ENCODE measurements at places on chromosomes 6 and 20.

DNA sequence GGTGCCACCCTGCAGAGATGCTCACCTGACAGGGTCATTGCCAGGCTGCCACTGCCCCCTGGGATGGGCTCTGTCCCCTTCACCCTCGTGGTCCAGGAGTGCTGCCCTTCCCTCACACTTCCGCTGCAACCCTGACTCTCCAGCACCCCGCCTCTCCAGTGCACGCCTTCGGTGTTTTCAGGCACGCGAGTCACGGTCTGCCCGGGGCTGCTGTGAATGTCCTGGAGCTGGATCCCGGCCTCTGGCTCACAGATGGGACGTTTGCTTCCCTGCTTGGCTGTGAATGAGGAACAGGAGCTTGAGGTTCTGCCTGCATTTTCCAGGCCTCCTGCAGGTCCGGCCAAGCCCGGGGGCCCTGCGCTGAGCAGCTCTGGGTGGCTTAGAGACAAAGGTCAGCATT, 343.4 kb downstream of the SMOC2 start:
- DNase-seq = no peak

DNA sequence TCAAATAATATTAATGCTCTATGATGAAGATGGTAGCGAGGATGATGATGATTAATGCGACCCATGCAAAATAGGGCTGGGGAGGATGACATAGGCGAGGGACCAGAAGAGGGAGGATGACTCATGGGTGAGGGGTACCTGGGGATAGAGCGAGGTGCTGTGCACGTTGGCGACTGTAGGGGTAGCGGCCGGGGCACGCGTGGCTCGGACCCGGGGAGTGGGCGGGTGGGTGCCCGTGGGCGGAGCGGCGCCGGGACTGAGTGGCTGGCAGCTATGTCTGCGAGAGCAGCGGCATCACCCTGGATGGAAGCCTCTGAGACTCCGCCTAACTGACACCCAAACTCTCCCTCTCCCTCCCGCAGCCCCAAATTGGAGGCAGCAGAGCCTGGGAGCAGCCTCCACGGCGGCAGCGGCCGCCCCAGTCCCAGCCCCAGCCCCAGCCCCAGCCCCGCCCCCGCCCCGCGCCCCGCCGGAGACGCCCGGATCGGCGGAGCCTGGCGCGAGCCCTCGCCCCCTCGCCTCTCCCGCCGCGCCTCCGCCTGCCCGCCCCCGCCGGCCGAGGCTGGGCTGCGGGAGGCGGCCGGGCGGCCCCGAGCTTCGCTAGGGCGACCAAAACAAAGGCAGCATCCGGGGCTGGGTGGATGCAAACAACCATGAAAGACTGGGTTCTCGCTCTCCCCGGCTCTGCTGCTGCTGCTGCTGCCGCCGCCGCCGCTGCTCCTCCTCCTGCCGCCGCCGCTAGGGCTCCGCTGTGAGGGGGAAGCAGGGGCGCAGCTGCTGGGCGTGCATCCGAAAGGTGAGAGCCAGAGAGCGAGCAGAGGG, at the start of gene RIMS1:
Gene RIMS1, plus strand, starts transcription at position 367 of the 822 bp plus-strand sequence. CDS start 474 bp downstream, outside the sequence.
- no peak for DNase-seq

DNA sequence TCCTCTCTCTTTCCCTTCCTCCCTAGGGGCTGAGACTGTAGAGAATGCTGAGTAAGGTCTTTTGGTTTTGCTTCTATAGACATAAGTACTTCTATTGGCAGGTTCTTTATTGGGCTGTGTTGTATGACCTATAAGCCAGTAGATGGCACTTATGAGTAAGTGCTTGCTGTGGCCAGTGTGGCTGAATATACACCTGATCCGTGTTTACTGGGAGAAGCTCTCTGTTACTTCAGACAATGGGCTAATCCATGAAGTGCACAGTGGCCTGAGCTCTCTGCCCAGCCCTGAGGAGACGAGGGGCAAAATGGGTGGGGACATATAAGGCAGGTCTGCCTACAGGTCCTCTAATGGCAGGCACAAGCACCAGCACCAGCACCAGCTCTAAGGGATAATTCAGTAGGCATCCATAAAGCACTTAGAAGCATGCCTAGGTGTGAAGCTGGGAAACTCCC, 610.3 kb downstream of the RNF144B start:
- no peak for DNase-seq

GRCh38 chr6:140636908-140637402, 1262.5 kb upstream of the CITED2 start:
- no peak for DNase-seq

GRCh38 chr6:27297857-27298730, 14.0 kb downstream of the POM121L2 start:
- no peak for DNase-seq

Data from GM18507 (cell line).